T-helper 2 cell treated with Interferon-gamma antibody and Interleukin-4, amounts not matched to agents 100 ng/mL and 5 ng/mL, for 36 hours (primary cell): ENCODE measurements at places on chromosomes 2 and 18. TPM values are rescaled to one million over a fixed set of nuclear protein-coding genes. Genes with fewer than 3 reads are reported as not detected.

Gene STAT4
- 91.2 and 93.2 TPM in 2 replicates for total RNA-seq

Gene OTX1
- total RNA-seq, result not detected in 2 replicates

Gene PAX3
- not detected in 2 replicates for total RNA-seq

Gene CGREF1
- 2.9 and 3.1 TPM in 2 replicates for total RNA-seq

Gene ELOA2
- not detected in 2 replicates for total RNA-seq

Gene EGR4
- total RNA-seq, result 0.07 and 0.11 TPM in 2 replicates

Gene CDH7
- not detected in 2 replicates for total RNA-seq
